ENCODE measurements at places on chromosomes 16 and 17.

- DNase-seq = no peak
Measured at GRCh38 chr17:10870336-10871050, 32.6 kb upstream of the PIRT start.

DNA sequence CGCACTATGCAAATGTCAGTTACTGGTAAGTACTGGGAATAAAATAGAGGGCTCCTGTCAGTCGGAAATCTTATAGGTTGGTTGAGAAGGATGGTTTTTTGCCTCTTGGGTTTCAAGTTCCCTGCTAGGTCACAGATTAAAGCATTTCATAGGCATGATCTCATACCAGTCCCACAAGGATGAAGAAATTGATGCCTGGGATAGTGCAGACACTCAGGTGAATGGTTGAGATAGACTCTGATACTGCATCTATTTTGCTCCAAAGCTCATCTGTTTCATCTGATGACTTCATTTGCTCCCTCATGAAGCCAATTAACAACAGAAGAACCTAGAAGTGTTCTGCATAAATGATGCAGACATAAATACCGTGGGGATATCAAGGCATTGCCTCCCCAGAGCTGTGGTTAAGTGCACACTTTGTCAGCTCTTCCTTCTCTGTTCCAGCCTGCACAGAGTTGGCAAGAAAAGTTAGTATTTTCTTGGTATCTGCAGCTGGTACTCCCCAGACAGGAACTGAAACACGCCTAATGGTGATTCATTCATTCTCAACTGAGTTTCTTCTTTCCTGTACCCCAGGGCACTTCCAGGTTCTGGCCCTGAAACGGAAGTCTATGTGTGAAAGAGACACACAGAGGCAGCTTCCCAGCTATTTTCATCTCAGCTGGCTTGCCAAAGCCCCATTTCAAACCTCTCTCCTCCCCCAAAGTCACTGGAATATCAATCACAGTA is 418.3 kb upstream of the SALL1 start:
- no peak for DNase-seq

DNA sequence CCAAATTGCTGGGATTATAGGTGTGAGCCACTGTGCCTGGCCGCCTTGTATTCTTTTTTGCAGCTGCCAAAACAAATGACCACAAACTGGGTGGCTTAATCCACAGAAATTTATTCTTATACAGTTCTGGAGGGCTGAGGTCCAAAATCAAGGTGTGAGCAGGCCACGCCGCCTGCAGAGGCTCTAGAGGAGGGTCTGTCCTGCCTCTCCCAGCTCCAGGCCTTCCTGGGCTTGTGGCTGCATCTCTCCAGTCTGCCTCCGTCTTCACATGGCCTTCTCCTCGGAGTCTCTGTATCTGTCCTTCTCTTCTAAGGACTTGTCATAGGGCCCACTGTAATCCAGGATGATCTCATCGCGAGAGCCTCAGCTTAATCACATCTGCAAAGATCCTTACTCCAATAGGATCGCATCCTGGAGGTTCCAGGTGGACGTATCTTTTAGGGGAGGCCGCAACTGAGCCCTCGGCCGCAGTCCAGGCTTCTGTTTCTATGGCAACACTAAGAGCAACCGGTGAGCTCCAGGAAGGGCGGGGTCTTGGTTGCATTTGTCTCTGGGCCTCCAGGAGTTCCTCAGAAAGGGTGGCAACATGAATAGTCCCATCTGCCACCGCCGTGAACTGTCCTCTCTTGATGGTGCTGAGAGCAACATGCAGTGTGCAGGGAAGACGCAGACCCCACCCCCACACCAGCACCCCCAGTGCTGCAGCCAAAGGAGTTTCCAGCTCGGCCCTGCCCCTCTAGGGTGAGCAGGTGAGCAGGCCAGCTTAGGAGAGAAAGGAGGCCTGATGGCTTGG is 29.5 kb upstream of the CREBBP start:
- no peak for DNase-seq

DNA sequence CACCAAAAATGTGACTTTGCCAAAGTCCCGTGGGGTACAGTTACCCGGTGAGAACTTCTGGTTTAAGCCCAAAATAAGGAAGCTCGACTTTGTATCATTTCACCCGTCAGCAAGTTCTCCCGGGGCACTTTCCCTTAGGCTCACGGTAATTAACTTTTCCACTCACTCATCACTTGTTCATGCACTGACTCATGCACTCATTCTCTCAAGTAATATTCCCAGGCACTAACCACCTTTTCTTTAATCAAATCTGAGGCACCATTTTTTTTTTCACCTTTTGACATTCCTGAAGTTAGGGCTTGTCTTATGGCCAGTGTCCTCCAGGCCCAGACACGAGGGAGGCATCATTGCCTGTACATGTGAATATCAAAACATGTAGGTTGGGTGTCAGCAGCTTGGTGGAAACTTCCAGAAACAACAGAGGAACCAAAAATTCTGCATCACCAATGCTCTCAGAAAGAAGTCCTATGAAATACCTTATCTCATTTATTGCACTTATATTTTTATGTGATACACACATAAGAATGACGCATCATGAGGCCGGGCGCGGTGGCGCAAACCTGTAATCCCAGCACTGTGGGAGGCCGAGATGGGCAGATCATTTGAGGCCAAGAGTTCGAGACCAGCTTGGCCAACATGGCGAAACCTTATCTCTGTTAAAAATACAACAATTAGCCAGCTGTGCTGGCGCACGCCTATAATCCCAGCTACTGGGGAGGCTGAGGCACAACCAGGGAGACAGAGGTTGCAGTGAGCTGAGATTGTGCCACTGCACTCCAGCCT is 36.1 kb upstream of the ATP2C2 start:
- no peak for DNase-seq

DNA sequence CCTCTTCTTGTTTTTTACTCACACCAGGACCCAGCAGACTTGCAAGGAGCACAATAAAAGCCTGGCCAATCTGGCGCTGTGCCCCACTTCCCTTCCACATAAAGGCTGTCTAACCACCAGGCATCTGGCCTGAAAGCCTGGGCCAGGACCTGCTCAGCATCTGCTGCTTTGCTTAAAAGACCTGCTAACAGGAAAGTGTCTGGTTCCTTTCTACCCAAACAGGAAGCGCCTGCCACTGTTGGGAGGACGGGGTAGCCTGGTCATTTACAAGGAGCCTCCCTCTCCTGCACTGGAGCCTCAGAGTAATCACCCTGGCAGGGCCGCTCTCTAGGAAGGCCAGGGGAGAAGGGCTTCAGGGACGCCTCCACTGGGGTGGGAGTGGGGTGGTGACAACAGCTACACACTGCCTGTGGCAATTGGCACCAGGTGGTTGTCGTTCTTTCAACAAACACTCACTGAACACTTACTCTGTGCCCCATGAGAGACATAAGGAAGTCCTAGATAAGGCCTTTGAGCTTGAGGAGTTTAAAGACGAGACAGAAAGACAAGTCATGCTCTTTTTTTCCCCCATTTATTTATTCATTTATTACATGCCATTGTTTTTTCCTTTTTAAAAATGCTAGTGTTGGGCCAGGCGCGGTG is 6.3 kb upstream of the MMP28 start:
- DNase-seq = peak; percentile 81
